SK-N-SH treated with all-trans-retinoic acid at 6 μM for 48 hours (cell line): ENCODE measurements at places on chromosomes 7 and 10.

DNA sequence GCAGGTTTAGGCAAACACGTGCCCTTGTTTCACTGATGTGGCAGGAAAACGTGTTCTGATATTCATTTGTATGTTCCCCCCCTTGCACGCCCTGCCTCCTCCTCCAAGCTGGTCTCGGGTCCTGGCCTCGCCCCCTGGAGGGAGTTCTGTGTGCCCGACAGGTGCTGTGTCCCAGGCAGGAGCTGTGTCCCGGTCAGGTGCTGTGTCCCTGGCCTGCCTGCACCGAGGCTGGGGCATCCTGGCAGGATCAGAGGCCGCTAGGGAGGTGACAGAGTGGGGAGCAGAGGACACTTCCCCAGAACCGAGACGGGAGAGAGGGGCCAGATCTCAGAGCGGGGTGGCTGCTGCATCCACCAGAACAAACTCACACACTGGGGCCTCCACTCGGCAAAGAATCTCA lies 45.3 kb downstream of the PRKAG2 start:
- ATAC-seq: no peak

- ATAC-seq: peak; percentile 40; the same call in 2 of the 3 replicates
Measured at GRCh38 chr7:101564778-101565211, 64.3 kb downstream of the MYL10 start.

- ATAC-seq: no peak
Measured at GRCh38 chr10:85557077-85557476, 809.5 kb downstream of the GRID1 start.

- ATAC-seq: no peak
Measured at GRCh38 chr10:127354992-127355391, 158.6 kb upstream of the INSYN2A start.

DNA sequence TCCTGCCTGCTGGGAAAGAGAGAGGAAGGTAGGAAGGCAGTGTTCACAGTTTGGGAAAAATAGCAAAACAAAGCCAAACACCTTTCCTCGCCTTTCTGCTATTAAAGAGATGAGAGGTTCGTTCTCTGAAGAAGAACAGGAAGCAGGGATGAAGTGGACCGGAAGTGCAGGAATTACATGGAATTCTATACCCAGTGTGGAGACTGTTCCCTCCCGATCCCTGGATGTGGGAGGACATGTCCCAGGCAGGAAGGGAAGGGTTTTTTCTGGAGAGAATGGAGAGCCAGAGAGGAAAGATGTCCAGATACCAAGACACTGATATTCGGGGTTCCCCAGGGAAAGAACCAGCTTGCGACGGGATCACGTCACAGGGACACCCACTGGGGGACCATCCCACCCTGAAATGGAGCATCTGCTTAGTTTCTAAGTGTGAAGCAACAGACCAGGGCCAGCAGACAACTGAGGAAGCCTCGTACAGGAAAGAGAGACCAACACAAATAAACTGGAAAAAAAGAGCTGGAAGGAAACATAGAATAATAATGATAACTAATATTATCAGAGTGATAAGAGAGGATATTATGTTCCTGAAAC lies 187.6 kb downstream of the PRPF18 start:
- ATAC-seq: no peak

DNA sequence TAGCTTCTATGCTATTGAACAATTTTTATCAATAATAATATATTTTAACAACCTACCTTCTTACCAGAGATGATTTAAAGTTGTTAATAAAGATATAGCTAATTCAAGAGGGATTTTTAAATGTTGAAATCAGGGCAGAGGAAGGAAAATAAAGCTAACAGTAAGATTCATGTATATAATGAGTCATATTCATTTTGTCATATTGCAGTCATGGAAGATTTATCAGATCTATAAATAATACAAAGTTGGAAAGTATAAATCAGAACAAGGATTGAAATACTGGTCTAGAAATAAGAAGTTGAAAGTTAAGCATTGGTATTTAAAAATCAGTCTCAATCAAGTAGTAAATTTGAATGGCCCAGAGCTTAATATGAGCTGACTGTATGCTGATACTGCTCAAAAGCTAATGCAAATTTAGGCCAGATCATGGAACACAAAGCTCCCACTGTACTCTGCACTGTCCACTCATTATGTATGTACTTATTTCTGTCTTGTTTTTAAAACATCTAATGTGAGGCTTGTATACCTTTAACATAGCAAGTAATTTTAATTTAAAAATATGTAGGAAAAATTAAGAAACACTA lies 196.9 kb downstream of the ZEB1 start:
- ATAC-seq: no peak

DNA sequence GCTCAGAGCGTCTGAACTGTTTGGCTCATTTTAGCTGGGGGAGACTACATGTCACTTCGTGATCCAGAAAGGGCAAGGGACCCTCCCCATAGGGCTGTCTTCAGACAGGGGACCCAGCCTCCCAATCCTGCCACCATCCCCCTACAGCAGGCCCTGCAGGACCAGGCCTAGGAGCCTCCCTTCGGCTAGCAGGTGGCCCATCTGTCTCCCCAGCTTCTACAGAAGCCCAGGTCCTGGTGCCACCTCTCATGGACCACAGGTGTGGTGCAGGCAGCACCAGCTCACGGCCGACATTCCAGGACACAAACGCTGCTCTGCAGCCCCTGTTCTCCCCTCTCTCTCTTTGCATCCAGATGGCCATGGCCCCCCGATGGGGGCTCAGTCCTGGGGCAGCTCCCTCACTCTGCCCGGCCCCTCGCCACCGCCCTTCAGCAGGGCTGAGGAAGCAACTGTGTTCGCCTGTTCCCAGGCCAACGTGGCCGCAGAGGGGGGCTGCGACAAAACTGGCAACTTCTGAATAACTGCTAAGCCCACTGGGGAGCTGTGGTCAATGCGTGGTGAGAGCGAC lies 10.3 kb downstream of the TECPR1 start:
- peak; percentile 36 for ATAC-seq

- ATAC-seq: no peak
Measured at GRCh38 chr10:79012567-79012966, 56.2 kb upstream of the ZMIZ1 start.

GRCh38 chr10:78337016-78337415 lies 303.4 kb downstream of the RPS24 start:
- no peak for ATAC-seq

DNA sequence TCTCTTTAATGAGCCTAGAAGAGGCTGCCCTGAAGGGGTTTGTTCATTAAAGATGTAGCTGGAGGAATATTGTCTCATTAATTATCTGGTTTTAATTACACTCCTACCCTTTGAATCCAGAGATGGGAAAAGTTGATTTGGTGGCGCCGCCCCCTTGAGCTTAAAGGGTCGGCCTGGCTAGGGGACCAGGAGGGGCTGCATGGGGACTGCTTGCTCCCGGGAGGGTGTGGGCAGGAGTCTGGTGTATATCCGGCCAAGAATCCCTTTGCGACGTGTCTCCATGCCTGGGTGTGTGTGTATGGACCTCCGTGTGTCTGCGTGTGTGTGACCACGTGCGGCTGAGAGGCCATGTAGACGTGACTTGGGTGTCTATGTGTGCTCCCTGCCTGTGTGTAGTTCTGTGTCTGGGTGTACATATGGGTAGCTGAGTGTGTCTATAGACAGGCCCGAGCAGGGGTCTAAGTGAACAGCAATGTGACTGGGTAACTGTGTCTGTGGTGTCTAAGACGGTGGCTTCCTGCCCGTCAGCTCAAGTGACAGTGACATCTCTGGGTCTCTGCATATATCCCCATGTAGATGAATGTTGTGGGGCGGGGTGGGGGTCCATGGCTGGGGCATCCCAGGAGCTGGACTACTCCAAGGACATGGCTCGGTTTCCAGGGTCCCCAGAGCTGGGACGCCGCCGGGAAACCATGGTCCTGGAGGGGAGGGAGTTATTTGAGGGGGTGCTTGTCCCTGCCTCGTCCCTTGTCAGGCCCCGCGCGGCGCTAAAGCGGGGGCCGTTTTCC lies 10.7 kb downstream of the LBX1 start:
- ATAC-seq: no peak

- peak; percentile 42 for ATAC-seq
Measured at GRCh38 chr10:34814223-34814912, 728 bp downstream of the PARD3 start.

GRCh38 chr7:621572-622285 lies 102.1 kb upstream of the PDGFA start:
- ATAC-seq: no peak

GRCh38 chr7:6528401-6529130 lies 22.7 kb downstream of the GRID2IP start:
- no peak for ATAC-seq

DNA sequence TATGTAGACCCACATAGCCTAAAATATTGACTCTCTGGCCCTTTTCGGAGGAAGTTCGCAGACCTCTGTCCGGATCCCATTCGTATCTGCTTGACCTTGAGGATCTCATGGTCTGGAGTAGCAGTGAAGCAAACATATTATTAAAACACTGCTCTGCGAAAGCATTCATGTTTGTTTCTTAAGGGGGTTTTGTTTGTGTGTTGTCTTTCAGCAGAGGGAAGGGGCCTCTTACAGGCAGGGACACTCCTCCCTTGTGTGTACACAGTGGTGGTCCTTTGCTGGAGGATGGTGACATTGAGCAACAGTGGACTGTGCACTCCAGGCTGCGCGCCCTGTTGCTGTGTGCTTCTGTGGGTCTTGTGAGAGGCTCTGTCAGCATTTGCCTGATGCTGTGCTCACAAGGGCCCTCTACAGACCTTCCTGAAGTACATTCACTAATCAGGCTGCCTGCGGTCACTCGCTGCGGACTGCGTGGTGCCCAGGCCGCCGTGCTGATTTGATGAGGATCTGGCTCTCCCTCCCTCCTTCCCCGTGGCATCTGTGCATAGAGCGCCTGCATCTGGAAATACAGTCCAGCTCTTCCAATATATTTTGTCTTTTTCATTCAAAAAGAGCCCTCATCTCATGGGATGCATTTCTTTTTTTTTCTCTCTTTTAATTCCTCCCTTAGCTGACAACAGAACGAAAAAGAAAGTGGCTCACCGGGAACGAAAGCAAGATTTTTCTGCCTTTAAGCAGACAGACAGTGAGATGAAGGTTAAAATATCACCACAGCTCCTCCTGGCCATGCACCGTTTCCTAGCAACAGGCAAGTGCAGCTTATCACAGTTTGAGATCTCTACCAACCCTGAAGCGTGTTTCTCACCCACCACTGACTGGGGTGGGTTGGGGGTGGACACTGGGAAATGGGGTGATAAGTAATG lies 135.8 kb downstream of the CNNM2 start:
- peak; percentile 100 for ATAC-seq
